Uterus (tissue), 4 donors: ENCODE measurements at places on chromosomes 11 and 22.

GRCh38 chr11:69307871-69308431, 14.0 kb downstream of the MYEOV start:
- DNase-seq, result no peak

GRCh38 chr11:120940160-120940848, 83.6 kb upstream of the TBCEL start:
- DNase-seq, result no peak

GRCh38 chr11:72784662-72785061, 9.2 kb downstream of the STARD10 start:
- no peak for DNase-seq

GRCh38 chr11:18065572-18065971, 19.5 kb upstream of the TPH1 start:
- DNase-seq, result no peak

DNA sequence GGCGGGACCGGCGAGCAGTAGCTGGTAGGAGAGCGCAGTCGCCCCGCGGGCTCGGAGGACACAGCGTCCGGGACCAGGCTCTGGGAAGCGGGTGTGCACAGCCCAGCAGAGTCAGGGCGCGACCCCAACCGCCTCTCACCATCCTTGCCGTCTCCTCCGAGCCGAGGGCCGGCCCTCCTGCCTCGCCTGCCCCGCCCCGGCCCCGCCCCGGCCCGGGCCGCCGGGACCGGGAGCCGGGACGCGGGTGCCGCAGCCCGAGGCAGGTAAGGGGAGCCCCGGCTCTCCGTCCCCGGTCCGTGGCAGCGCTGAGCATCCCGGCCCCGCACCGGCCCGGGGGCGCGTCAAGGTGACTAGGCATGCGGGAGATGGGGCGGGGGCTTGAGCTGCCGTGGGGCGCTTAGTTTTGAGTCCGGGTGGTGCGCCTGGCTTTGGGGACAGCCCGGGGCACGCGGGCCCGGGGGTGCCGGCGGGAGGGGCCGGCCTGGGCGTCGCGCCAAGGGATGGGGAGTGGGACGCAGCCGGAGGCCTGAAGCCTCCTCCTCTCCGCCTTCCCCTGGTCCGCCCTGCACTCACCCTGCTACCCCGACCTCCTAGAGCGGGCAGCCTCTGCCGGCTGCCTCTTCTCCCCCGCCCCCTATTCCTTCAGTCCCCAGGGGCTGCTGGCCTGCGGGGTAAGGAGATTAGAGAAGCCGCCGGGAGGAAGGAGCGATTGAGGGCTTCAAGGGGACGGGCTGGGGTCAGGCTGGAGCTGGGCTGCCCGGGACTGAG, at the start of gene ABCG4:
Gene ABCG4 (plus strand): TSS at position 35 of the 768 bp plus-strand sequence. CDS start 914 bp downstream, outside the sequence.
- DNase-seq, result no peak

- DNase-seq, result no peak
Measured at GRCh38 chr11:12900496-12900895, 108.6 kb upstream of the RASSF10 start.

DNA sequence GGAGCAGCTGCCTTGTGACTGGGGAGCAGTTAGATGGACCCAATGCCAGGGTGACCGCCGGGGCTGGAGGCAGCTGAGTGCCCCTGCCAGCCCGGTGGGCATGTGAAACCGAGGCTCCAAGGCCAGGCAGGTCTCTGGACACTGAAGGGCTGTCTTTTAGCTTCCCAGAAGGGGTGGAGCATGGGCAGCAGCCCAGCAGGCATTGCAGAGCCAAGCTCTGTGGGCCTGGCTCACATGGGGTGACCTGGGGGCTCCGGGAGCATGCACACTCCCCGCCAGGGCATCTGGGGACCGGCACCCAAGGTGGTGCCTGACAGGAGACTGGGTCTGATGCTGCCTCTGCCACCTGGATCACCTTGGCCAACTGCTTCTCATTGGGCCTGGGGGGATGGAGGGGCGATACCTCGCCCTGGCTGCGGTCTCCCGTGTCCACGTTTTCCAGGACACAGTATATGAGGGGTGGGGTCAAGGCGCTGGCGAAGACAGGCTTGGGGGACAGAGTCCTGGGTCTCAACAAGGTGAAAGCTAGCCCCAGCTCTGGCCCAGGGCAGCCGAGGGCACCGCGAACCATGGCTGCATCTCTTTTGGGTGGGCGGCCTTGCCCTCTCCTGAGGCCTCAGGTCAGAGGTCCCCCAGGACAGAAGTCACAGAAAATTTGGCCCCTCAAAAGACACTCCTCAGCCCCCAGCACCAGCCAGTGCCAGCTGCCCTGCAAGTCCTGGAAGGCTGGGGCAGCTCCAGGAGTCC, 3.5 kb downstream of the INS start:
- no peak for DNase-seq

DNA sequence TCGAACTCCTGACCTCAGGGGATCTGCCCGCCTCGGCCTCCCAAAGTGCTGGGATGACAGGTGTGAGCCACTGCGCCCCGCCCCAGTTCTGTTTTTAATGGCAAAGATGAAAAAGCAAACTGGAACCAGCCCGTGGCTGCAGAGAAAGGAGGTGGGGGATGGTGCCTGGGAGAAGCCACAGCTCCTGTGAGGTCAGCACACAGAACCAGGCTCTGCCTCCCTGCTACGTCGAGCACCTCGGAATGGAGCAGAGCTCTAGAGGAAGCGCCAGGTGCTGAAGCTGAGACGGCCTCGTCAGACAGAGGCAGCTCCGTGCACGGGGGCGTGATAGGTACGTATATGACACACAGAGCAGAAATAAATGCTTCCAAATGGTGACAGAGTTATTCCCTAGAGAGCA, 8.5 kb downstream of the DRD4 start:
- DNase-seq, result no peak

DNA sequence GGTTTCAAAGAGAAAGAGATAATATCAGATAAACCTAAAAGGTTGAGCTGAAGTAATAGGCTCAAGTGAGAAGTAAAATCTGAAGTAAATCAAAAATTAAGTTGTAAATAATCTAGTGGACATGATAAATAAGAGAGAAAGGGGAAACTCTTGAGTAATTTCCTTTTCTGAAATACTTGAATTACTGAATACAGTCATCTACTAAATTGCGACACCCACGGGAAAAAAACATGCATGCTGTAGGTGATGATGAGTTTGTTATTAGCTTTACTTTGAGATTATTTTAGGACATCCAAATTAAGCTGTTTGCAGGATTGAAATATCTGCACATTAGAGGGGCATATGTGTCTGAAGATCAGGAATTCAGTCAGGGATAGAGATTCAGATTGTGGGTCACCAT, 50.0 kb upstream of the CARD18 start:
- DNase-seq, result no peak

DNA sequence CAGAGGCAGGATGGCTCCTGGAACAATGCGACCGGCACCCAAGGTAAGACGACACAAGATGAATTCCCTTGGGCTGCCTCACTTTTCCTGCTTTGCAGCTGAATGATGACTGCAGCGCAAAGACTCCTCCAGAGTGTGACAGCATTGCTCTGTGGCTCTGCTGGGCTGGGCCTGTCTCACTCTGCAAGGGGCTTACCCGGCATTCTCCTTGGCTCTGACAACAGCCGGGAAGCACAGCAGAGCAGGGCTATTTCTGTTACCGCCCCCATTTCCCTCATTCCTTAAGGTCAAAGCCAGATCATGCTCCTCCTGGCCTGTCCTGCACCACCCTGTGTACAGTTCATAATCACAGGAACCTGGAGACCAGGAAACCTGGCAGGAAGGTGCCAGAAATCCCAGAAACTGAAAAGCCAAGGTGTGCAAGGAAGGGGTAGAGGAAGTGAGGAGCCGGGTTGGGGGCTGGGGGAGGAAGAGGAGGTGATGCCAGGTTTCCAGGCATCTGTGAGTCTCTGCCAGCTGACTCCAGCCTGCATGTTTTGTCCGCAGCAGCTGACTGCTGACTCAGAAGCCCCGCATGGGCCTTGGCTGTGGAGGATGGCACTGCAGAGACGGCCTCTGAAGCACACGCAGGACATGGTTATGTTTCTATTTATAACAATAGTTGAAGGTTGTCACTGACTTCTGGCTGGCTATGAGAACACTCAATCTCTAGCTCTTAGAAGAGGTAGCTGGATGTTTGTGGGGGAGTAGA, 113.6 kb downstream of the MICAL3 start:
- peak; percentile 71 for DNase-seq

GRCh38 chr11:118358071-118358470, 1.3 kb upstream of the UBE4A start:
- no peak for DNase-seq

DNA sequence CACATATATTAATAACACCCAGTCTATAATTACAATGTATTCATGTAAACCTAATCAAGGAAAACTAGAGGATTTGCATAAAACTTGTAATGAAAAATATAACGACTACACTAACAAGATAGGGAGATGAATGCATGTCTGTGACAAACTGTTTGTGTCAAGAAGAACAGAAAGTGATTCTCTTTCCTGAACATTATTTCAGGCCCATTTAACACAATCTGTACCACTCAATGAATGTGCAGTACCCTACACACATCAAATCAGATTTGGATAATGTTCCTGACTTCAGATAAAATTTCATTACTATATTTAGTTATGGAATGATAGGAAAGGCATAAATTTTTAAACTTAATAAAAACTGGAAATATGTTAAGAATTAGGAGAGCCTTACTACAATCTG, 93.1 kb downstream of the CADM1 start:
- no peak for DNase-seq

GRCh38 chr11:104738918-104739317, 159.3 kb downstream of the CASP12 start:
- DNase-seq, result no peak

GRCh38 chr11:65536412-65537295, 11.8 kb downstream of the SCYL1 start:
- DNase-seq, result no peak

GRCh38 chr11:17014833-17015626, 816 bp upstream of the PLEKHA7 start:
- DNase-seq, result no peak
